NCI-H187 treated with DMSO at 0.1 percent for 48 hours (cell line): ENCODE measurements at places on chromosomes 12 and 14.

DNA sequence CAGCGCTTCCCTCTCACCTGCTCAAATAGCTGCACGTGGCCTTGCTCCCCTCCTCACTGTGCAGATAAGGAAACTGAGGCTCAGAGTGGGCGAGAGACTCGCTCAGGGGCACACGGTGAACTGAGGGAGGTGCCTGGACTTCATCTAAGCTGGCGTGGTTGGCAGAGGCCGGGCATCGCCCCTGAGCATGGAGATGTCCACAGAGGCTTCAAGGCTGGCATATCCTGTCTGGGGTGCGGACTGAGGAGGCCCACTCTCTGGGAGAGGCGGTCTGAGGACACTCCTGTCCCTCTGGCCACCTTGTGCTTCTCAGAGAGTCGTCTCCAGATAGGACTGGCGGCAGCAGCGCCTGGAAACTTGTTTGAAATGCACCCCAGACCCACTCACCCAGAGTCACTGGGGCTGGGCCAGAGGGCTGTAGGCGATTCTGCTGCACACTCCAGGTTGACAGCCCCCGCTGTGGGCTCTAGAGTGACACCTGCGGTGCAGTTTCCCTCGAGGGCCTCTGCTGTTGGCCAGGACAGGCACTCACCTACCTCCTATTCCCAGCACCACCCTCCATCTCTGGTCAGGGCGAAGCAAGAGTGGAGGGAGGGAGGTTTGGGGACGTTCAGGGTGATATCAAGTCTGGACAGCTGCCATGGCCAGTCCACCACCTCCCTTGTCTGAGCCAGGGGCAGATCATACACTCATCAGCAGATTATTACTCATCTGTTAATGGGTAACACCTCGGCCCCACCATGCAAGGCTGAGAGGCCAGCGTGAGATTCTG lies 11.2 kb upstream of the LBHD2 start:
- no peak for DNase-seq

GRCh38 chr14:32186248-32186647 lies 15.6 kb upstream of the RNU6-7 start:
- DNase-seq, result no peak

- no peak for DNase-seq
Measured at GRCh38 chr12:120798696-120799095, 73.1 kb downstream of the ACADS start.

DNA sequence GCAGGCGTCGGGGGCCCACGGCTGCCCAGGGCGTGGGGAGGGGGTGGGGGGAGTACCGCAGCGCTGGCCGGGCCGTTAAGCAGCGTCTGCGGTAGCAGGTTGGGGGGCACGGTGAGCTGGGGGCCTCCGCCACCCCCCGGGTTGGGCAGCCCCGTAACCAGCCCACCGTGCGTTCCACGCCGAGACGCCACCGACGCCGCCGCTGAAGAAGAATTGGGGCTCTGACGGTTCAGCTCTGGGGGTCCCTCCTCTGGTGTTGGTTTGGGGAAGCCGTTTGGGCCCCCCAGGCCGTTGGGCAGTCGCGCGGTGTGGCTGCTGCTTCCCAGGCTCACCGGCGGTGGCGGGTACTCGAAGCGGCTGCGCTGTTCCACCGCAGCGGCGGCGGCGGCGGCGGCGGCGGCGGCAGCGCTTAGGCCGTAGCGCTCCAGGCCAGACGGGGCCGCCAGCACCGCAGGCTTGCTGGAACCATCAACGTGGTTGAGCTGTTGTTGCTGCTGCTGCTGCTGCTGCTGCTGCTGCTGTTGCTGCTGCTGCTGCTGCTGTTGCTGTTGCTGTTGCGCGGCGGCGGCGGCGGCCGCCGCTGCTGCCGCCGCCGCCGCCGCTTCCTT lies 1.5 kb downstream of the IRF2BPL start:
- DNase-seq, result no peak

GRCh38 chr14:40911141-40911540 lies 695.5 kb upstream of the LRFN5 start:
- DNase-seq, result no peak

DNA sequence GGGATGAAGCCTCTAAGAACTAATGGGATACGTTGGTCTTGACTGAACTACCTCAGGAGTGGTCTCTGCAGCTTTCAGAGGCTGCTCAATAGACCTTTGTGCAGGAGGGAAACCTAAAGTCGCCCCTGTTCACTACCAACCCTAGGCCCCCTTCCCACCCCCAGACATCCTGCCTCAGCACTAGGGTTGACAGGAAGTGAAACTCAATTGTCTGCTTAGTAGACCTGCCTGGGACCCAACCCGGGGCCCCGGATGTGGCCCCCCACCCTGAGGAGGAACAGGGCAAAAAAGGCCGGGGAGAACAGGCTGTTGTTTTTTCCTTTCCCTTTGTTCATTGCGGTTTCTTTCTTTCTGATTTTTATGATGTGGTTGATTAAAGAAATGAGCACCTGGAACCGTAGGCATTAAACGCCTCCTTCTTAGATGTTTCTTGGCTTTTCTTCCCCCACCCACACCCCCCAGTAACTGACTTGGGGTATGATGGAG lies 1.6 kb upstream of the DGKA start:
- no peak for DNase-seq

GRCh38 chr14:100729982-100730381 lies 3.3 kb downstream of the DLK1 start:
- DNase-seq, result no peak

- DNase-seq, result no peak
Measured at GRCh38 chr14:89486961-89487360, 69.9 kb upstream of the FOXN3 start.

DNA sequence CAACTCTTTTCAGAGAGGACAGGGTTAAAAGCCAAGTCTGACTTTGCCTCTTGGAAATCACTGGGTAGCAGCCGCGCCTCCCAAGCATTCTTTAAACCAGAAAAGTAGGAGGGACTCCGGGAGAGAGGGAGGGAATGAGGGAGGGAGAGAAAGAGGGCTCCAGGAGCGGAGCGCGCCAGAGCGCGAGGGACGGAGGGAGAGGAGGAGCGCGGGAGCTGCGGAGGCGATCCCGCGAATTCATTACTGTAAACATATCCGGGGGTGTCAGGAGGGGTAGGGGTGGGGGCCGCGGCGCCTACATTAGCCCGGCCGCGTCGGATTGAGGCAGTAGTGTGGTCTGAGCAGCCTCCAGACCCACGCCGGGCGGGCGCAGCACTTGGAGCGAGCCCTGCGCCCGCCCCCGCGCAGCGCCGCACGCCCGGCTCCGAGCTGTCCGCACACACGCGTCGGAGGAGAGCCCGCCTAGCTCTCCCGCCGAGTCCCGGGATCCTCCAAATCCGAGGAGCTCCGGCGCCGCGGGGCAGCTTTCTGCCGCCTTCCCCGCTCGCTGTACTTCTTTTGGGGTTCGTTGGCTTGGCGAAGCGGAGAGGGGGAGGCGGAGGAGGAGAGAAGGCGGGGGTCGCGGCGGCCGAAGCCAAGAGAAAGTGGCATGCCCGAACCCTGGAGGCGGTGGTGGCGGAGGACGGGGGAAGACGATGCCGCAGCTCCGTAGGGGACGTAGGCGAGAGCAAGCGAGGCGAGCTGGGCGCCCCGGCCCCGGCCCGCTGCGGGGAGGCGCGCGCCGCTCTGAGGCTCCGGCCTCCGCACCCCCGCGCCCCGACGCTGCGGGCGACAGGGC lies 3.3 kb downstream of the FLRT2 start:
- peak; percentile 63 for DNase-seq

DNA sequence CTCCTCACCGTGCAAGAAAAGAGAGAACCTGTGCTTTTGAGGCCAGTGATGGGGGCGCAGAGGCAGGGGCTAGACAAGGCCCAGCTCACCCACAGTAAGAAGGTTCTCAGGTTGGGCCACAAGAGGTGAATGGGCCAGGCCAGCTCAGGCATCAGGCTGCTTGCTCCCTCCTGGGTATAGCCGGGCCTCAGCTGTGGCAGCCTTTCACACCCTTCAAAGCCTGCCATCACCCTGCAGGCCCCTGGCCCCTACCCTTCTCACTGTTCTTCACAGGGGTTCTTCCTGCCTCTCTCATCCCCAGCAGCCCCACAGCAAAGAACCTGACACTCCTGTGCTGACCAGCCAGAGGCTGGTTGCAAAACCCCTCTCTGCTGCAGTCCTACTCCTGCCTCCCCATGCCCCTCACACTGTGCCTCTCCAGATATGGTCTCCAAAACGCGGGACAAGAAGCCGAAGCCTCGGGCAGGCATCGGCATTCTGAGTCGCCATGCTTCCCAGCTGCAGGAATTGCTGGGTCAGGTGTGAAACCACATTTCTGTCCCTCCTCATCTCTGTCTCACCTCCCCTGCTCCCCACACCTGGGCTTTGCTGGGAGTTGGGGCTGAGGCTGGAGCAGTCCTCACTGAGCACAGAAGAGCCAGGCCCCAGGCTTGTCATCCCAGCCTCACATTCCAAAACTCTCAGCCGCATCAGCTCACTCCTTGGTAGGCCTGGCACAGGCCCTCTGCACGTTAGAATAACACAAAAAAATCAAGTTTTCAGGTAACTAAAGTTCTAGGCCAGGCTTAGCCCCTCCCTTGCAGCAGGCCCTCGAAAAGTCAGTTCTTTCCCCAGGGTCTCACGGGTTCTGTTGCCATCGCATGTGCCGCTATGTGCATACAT lies 6.9 kb upstream of the FAIM2 start:
- no peak for DNase-seq
